ENCODE measurements at places on chromosomes 2 and 18.

DNA sequence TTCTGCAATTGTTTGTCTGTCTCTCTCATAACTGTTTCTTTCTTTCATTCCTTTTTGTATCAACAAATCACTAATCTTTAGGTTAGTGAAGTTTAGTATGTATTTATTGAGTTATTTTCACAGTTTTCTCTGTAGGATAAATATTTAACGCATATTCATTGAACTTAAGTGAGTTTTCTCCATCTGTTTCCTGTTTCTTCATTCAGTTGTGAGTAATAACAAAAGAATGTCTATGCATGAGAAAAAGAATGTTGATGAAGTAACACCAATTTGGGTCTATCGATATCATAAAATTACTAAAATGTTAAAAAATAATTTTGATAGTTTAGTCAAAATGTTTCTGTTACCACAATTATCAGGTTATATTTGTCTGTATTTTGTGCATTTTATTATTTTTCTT, 948.0 kb downstream of the DSC3 start:
- no peak for DNase-seq

DNA sequence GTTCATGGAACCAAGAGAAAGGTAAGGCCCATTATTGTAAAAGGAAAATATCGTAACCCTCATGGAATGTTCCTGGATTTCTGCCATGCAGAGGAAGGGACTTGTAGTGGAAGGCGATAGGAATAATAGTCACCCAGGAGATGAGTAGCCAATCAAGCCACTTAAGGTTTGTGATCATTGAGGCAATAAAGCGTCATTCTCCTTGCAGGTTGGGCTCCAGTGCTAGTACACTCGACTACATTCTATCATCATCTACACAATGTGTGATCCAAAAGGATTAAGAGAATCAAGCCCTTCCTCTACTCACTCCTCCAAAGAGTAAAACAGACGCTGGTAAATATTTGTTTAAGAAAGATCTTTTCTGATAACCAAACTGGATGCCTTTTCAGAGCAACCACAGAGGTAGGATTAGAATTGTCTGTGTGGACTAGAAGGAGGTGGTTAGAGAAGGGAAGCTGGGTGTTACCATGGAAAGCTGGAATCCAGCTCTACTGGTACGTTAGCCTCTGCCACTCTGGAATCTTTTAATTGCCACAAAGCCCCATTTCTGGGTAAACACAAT, 245.7 kb downstream of the IKZF2 start:
- no peak for DNase-seq

DNA sequence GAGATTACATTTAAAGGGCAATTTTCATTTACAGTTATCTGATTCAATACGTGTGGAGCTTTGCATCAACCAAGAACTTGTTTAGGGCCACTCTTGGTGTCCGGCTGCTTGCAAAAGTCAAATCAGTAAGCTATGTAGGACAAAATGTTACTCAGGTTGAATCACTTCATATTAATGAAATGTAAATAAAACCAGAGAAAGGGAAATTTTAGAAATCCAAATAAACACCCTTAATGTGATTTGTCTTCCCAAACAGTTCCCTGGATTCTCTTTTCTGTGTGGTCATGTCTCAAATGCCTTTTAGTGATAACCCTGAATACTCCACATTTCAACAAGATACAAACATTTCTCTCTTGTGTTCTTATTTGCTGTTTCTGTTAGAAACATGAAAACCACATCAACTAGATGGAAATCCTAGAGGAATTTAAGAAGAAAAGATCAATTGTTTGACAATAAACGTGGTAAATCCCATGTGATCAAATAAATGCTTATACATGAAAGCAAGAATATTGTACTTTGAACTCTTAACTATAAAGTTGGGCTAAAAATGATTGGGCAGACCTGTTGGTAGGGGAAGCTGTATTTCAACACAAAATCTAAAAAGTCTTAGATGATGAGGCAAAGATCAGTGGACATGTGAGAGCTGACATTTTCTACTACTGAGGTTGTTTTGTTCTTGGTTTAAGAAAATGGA, 101.3 kb downstream of the CDC42EP3 start:
- DNase-seq = no peak

DNA sequence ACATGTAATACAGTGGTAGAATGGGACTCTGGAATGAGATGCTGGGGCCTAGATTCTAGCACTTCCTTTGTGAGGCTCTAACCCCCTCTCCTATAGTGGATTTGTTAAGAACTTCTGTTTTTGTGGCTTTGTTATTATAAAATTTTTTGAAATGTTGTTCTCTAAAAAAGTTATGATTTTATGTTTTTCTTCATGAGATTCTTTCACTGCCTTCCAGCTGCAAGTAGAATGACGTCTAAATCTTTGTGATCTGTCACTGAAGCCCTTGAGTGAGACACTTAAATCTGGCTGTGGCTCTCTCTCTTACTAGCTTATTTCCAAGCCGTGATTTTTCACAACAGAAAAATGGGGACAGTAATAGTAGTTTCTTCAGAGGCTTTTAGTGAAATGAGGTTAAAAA, 1.6 kb downstream of the CASP8 start:
- DNase-seq = no peak

DNA sequence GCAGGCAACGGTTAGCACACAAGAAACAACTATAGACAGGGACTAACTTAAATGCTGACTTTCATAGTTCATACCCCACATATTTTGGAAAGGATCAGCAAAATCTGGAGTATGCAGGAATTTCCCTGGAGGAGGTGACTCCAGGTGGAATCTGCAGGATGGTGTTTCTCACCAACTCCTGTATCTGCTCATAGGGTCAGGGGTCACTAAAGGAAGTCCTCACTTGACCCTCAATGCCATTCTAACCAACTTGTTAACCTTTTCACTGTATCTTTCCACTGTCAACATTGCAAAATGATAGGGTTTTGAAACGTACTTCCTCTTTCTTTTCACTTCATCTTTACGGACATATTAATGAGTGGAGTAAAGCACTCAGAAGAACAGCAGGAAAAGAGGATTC, 207.0 kb upstream of the CXCR4 start:
- no peak for DNase-seq

DNA sequence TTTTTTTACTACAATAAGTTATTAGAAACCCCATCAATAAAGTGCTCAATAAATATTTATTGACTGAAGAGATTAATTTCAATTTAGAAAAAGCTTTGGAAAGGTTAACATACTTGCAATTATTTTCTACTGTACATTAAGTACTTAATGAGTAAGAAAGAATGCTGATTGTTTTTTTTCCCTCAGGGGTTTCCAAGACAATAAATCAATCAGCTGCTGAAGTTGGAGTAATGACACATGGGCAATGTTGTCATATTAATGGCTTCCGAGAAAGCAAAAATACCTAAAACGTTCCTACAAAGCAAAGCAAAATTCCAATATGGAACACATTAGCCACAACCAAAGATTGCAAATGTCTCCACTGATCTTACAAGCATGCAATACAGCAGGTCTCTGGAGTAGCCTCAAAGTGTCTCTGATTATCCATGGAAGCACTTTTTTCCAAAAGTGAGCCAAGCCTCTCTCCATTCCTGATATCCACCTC, 66.7 kb downstream of the ZC3H6 start:
- no peak for DNase-seq

All from activated naive CD4-positive, alpha-beta T cell (primary cell).